ENCODE measurements at places on chromosomes 11 and 22. TPM values are rescaled to one million over a fixed set of nuclear protein-coding genes. Genes with fewer than 3 reads are reported as not detected.

GRAP2 gene
- 157 TPM for total RNA-seq

PGA4 gene
- not detected for total RNA-seq

RIBC2 gene
- total RNA-seq, result 0.61 TPM

MRGPRX3 gene
- total RNA-seq, result not detected

RAG2 gene
- total RNA-seq, result not detected

IFTAP gene
- 0.59 TPM for total RNA-seq

MCHR1 gene
- not detected for total RNA-seq

CCDC179 gene
- total RNA-seq, result not detected

APOA5 gene
- 0.19 TPM for total RNA-seq

FOLR1 gene
- total RNA-seq, result not detected

SCO2 gene
- 5.6 TPM for total RNA-seq

CNGA4 gene
- 0.44 TPM for total RNA-seq

GRCh38 chr11:93288767-93289166 lies 41.8 kb upstream of the DEUP1 start:
- H3K27ac ChIP-seq, result no peak overlapping the region
- no peak overlapping the region for H3K4me3 ChIP-seq
- no peaks in the 10 kb centered on the region for H3K36me3 ChIP-seq

DNA sequence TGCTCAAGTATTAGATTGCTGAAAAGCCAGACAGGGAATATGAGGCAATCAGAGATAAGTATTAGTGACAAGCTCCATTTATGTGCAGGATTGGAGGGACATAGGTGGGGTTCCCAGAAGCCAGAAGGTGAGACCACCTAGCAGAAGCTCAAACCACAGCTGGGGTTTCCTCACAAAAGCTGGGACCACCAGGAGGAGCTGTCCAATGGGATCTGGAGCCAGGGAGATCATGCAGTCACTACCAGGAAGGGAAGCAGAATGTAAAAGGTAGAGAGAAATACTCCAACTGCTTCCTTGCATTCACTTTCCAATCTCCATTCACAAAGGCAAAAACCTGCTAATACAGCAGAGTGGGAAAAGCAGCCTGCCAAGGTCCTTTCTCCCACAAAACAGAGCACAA lies 5.2 kb upstream of the FSHB start:
- DNase-seq, result no peak
- H3K4me1 ChIP-seq, result no peaks in the 10 kb centered on the region
- no peak overlapping the region for H3K4me3 ChIP-seq
- H3K36me3 ChIP-seq, result no peaks in the 10 kb centered on the region

DNA sequence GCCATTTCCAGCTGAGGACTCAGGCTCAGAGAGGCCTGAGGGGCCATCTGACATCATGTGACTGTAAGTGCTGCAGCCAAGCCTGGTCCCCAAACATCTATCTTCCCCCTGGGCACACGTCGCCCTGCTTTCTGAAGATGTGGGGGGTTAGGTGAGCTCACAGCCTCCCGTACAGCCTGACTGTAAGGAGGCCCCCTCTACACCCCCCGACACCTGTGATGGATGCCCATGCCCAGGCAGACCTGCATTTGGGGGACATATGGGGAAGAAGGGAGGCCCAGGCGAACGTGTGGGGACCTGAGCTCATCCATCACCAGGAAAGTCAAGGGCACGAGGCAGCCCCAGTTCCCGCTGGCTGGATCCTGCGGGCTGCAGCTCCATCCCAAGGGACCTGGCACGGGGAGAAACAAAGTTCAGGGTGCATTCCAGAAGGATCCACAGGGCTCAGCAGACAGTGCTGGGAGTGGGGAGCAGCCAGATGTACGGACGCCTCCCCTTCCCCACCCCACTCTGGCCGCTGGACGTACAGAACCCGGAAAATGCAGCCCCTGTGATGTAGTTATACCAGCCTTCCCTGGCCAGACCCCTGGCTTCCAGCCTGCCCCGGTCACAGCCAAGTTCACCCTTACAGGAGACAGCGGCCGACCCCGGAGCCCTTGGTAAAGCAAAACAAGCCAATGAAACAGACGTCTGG lies 1431.4 kb downstream of the BRD1 start:
- peaks cover 19% of the 10 kb centered on the region for H3K27me3 ChIP-seq
- DNase-seq, result no peak
- H3K4me3 ChIP-seq, result no peak overlapping the region
- H3K36me3 ChIP-seq, result no peaks in the 10 kb centered on the region
- no peaks in the 10 kb centered on the region for H3K4me1 ChIP-seq
- H3K27ac ChIP-seq, result no peak overlapping the region

GRCh38 chr11:107859459-107860239 lies 1.1 kb upstream of the SLC35F2 start:
- DNase-seq, result no peak
- H3K4me1 ChIP-seq, result peaks cover 2% of the 10 kb centered on the region
- H3K27ac ChIP-seq, result no peak overlapping the region
- H3K27me3 ChIP-seq, result no peaks in the 10 kb centered on the region
- H3K36me3 ChIP-seq, result no peaks in the 10 kb centered on the region

GRCh38 chr11:76217653-76218160 lies 11.4 kb upstream of the WNT11 start:
- H3K4me3 ChIP-seq, result no peak overlapping the region
- H3K27me3 ChIP-seq, result no peaks in the 10 kb centered on the region
- no peak for DNase-seq
- no peaks in the 10 kb centered on the region for H3K4me1 ChIP-seq
- H3K36me3 ChIP-seq, result no peaks in the 10 kb centered on the region
- H3K27ac ChIP-seq, result no peak overlapping the region

DNA sequence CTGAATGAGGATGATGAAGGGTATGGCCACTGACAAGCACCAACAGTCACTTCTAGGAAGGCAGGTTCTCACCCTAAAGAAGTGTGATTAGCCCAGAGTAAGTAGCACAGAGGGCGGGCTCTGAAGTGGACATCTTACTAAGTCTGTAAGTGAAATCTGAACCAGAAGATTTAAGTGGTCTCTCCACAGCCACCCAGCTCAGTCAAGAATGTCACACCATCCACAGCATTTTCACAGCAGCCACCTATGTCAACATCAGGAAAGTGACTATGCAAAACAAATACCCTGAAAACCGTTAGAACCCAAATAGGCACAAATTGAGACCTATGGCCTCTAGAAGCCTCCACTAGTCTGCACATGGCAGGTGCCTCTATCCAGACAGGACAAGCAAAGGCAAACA lies 23.0 kb upstream of the STK33 start:
- DNase-seq, result no peak

GRCh38 chr11:95268391-95268790 lies 37.4 kb upstream of the SESN3 start:
- H3K4me3 ChIP-seq, result no peak overlapping the region
- H3K36me3 ChIP-seq, result no peaks in the 10 kb centered on the region
- no peak for DNase-seq
- no peaks in the 10 kb centered on the region for H3K27me3 ChIP-seq
- H3K4me1 ChIP-seq, result no peaks in the 10 kb centered on the region

DNA sequence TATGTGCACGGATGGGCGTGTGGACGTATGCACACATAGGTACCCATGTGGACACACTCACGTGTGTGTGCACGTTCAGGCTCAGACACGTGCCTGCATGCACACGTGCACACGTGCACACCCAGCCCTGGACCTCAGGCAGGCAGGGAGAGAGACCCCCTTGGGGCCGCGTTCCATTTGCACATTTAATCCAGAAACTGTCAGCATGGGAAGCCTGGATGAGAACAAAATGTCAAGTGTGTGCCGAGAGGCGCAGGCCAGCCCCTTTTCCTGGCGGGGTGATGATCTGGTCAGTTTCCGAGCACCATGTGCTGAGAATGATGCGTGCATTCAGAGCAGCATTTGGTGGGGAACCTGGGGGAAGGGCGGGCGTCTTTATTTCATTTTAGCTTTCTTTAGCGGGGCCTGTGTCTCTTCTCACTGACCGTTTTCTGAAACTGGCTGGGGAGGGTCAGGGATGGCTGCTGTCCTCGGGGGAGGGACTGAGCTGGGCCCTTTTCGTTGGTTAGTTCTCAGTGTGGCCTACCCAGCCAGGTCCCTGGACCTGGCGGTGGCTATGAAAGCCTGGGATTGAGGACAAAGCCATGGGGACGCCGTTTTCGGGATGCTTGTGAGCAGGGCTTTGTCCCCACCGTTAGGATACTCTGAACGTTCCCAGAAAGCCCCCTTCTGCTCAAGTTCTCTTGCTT lies 96.3 kb downstream of the KCNQ1 start:
- DNase-seq, result no peak
- no peaks in the 10 kb centered on the region for H3K27me3 ChIP-seq
- no peaks in the 10 kb centered on the region for H3K4me1 ChIP-seq
- H3K36me3 ChIP-seq, result no peaks in the 10 kb centered on the region
- no peak overlapping the region for H3K4me3 ChIP-seq

- H3K4me1 ChIP-seq, result peaks cover 2% of the 10 kb centered on the region
- H3K36me3 ChIP-seq, result no peaks in the 10 kb centered on the region
- no peak overlapping the region for H3K4me3 ChIP-seq
These were observed 26.0 kb downstream of the LRRC32 start for GRCh38 chr11:76644591-76644990.

- no peaks in the 10 kb centered on the region for H3K27me3 ChIP-seq
- no peaks in the 10 kb centered on the region for H3K4me1 ChIP-seq
- no peak overlapping the region for H3K27ac ChIP-seq
- no peaks in the 10 kb centered on the region for H3K36me3 ChIP-seq
- DNase-seq, result no peak
These were observed 87.5 kb downstream of the ENTHD1 start for GRCh38 chr22:39806109-39806508.

- peaks cover 3% of the 10 kb centered on the region for H3K27me3 ChIP-seq
- no peak overlapping the region for H3K27ac ChIP-seq
- DNase-seq, result no peak
- no peaks in the 10 kb centered on the region for H3K4me1 ChIP-seq
These were observed 24.5 kb upstream of the BLID start for GRCh38 chr11:122140500-122140899.

- H3K4me1 ChIP-seq, result no peaks in the 10 kb centered on the region
- H3K36me3 ChIP-seq, result no peaks in the 10 kb centered on the region
- H3K4me3 ChIP-seq, result no peak overlapping the region
- no peak for DNase-seq
These were observed 314.2 kb upstream of the SORL1-AS1 start for GRCh38 chr11:121766991-121767390.
